ENCODE measurements at places on chromosomes 11 and 22.

DNA sequence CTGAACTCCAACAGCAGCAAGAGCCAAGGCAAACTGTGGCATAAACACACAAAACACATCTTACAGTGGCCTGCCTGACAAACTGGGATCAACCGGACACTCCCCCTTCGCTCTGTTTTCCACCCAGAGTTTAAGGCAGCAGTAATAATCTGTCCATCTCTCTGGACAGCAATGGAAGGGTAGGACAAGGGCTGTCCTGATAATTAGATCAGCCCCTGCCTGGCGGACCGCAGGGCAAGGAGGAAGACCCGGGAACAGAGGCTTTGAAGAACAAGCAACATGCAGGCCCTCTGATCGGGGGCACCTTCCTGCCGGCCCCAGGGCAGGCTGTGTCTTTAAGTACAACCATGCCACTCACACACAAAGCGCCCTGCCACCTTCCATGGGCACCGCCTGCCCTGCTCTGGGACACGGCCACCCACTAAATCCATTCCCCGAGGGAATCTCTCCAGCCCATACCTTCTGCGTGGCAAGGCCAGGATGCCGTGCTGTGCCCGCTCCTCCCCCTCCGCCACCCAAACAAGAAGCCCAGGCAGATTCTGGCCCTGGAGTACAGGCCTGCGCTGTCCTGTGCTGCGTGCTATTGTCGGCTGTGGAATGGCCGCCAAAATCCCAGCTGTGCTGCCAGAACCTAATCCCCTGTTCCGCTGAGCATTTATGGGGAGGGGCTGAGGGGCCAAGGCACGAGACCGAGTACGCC lies 38.8 kb downstream of the NUMA1 start:
- DNase-seq: peak; percentile 70

- no peak for DNase-seq
Measured at GRCh38 chr11:62892077-62892922, 11.6 kb downstream of the SLC3A2 start.

DNA sequence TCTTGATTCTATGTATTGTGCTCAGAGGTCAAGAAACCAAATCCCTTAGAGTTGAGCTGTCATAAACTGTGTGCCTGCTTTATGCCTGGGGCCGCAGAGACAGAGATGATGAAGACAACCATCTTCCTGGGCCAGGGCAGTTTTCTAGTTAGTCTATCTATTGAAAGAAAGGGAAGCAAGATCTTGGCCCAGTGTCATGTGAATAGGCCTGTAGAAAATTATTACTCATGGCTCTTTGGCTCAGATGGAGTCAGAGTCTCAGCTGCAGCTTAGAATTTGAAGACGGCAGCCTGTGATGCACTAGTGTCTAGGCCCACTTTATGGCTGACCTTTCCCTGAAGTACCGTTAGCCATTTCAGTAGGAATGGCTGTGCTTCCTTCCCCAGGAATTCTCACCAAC lies 112.0 kb downstream of the DBX1 start:
- no peak for DNase-seq

GRCh38 chr22:47175151-47176025 lies 412.9 kb downstream of the TBC1D22A start:
- no peak for DNase-seq

DNA sequence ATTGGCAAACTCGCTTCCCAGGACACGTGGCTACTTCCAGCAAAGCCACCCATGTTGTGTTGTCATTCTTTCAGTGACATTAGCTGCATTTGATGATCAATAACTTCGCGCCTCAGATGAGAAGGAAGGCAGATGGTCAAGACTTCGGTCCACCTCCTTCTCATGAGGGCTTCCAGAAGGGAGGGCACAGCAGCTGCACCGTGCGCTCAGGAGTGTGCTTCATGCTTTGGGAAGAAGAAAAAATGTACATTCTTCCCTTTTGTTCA lies 25.3 kb downstream of the IGLL5 start:
- no peak for DNase-seq

DNA sequence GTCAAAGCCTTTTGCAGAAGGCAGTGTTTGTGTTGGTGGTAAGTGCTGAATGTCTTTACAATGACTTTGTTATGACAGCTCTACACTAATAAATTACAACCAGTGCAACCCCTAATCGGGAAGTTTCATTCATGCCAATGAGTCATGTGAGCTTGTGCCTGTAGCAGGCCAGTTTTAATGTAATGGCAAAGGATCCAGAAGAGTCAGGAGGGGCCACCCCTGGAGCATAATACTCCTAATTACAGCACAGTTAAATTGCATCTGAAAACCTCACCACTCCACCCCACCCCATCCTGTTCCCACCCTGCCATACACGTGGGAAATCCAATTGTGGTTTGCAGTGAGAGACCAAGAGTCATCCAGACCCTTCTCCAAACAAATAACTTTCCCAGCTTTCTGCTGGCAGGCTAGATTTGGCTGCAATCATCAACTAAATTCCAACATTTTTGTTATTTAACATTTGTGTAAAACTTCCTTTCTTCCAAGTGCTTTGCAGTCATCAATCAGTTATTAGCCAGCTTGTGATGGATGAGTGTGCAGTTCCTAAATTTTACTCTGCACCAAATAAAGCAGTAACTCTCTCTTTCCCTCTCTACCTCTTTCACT lies 277.3 kb upstream of the FAT3 start:
- peak; percentile 81 for DNase-seq

DNA sequence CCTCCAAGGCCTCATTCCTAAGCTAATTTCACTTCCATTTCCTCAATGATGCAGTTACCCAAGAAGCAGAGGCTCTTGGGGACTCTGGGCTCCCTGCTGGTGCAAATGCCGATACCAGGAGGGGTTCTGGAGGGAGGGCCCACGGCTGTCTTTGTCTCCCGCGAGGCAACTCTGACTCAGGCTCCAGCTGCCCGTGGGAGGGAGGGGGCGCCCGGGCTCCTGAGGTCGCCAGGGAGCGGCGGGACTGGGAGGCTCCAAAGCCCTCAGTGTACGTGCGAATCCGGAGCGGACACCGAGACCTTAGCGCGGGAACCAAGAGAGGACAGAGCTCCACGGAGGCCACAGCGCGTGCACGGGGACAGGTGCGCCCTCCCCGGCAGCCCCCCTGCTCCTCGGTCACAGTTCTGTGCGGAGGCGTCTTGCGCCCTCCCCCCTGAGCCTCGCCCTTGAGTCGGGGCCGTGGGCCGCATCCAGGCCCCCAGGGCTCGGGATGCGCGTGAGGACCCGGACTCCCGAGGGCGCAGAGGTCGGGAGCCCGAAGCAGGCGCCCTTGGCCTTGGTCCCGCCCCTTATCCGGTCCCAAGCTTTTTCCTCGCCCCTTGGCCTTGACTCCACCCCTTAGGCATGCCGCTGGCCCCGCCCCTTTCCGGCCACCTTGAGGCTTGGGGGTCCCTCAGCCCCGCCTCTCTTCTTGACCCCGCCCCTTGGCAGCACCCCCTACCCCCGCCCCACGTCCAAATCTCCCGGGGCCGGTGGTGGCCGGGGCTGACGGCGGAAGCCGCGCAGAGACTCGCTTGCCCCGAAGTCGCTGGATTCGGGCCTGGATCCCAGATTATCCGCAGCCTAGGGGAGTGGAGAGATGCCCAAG lies 4.7 kb upstream of the SHISA8 start:
- DNase-seq: no peak

- DNase-seq: no peak
Measured at GRCh38 chr11:114398303-114398920, 1.9 kb downstream of the C11orf71 start.

- no peak for DNase-seq
Measured at GRCh38 chr22:50136581-50137015, 33.9 kb upstream of the PANX2 start.

DNA sequence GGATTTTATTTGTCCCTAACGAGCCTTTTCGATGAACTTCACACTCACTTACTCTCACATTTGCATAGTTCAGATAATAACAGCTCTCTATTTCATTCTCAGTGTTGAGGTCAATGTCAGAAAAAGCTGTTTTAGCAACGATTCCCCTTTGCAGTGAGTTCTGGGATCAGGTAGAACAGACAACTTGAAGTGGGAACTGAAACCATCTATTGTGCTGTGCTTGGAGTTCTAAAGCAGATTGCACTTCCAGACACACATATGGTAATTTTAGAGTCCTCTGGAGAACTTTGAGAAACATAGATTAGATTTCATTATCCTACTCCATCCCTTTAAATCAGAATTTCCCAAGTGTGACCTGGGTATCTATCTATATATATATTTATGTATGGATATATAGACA lies 124.6 kb upstream of the BLID start:
- DNase-seq: no peak

DNA sequence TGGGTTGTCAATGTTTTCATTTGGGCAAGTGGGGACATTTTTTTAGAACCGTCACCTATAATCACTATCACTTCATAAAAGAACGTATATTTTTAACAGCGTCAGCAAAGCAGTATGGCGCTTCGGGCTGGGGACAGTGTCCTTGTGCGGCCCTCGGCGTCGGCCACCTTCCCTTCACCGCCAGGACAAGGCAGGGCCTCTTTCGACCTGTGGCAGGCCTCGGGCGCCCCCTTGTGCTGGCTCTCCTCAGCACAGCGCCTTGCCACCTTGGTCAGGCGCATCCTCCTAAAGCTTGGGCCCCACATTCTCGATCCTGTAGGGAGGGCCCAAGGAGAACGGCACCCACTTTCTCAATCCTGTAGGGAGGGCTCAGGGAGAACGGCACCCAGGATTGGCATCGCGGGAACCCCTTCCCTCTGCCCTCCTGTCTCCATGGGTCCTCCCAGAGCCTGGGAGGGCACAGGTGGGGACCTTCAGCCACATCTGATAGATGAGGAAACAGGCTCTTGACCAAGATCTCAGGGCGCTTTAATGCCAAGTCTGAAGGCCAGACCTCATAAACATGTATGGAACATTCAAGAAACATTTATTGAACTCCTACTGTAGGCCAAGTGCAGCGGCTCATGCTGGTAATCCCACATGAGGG lies 11.5 kb upstream of the FADD start:
- DNase-seq: peak; percentile 53

DNA sequence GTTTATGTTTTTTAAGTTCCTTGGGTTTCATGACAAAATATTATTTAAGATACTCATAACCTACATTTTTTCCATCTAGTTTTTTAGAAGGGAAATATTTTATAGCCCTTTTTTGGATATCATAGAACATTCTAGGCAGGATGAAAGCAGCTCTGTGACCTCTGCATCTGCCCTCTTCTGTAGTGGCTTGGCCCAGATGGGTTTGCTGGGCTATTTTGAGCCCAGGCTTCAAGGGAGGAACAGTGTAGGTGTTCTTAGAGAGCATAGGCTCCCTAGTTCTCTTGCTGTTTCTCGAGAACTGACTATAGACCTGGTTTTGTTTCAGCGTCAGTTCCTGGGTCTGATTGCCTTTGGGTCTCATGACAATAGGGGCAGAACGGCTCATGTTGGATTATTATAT lies 32.2 kb downstream of the DIXDC1 start:
- DNase-seq: no peak

GRCh38 chr11:112715056-112715455 lies 246.2 kb upstream of the NCAM1 start:
- DNase-seq: no peak

GRCh38 chr11:102683277-102683676 lies 22.3 kb downstream of the MMP27 start:
- no peak for DNase-seq

DNA sequence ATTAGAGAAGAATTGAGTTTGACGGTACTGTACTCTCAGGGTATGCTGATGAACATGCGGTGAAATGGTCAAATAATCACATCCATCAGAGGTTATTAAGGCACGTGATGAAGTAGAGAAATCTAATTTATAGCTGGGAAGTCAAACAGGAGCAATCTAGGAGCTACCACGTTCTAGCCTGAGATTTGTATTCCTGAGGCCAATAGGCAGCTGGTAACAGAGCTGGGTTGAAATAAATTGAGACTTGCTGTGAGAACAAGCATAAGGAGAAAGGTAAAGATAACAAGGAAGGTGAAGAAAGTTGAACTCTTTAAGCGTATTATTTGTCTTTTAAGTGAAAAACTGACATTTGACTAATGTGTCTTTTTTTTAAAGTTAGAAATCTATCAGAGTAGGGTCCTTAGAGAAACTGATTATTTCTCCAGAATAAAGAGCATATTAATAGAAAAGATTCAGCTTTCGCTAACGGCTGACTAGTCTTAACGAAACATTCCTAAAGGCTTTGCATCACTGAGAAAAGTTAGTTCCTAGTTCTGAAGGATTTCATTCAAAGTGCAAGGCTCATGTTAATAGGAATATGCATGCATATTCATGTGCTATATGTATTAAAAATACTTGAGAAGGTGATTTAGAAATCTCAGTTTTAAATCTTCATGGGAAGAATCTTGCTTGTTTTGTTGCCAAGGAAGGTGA lies 5.2 kb upstream of the WEE1 start:
- no peak for DNase-seq

- peak; percentile 28 for DNase-seq
Measured at GRCh38 chr11:93541884-93542810, 1.0 kb downstream of the SMCO4 start.

DNA sequence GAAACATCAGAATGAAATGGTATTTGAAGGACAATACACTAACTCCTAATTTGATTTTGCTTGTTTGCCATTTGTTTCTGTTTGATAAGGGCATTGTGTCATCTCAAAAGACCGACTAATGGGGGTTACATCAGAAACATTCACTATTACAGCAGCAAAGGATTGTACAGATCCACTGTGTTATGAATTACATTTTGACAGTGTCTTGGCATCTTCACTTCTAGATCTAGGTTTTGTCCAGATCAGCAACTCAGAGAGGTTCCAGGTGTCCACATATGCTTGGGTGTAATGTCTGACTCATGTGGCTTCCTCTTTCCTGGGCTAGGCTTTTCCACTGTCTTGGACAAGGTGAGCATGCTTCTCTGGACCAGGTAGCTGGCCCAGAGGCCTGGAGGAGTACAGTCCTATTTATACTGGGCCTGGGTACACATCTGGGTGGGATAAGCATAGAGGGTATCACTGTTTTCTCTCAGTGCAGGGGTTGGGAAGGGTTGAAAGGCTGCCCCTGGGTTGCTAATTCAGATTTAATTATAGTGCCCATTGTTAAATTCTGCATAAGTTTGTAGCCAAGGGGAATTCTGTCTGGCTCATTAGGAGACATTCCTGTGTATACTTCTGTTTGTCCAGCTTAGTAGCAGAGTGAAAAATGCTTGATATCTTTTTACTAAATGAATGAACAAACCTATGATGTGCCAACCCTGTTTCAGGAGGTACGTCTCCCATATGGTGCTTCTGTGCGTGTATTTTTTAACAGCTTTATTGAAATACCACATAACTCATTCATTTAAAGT lies 23.8 kb downstream of the DDI1 start:
- no peak for DNase-seq

- no peak for DNase-seq
Measured at GRCh38 chr11:114265122-114265878, 30.9 kb upstream of the NNMT start.

DNA sequence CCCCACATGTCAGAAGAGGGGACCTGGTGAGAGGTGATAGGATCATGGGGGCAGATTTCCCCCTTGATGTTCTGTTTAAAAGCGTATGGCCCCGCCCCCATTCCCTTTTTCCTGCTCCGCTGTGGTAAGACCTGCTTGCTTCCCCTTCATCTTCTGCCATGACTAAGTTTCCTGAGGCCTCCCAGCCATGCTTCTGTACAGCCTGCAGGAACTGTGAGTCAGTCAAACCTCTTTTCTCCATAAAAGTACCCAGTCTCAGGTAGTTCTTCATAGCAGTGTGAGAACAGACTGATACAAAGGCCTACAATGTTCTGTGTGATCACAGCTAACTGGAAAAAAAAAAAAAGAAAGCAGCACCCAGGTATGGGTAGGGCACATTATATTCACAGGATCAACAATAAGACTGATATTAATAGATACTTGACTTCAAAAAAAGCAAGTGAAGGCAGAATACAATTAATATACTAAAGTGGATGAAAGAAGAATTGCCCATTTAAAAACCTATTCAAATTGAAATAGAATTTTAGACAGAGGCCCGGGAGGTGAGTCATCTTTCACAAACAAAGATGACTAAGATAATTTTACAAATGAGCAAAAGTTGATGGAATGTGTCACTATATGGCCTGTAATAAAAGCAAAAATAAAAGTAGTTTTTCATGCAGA lies 1.7 kb upstream of the OR52K1 start:
- DNase-seq: no peak

Data from NCI-H146 (cell line).